Hematopoietic multipotent progenitor cell treated with erythropoietin and hydrocortisone succinate and interleukin-3 and kit ligand, for 6 days (in vitro differentiated cells): ENCODE measurements at places on chromosomes 11 and 22.

- peak; percentile 95 for DNase-seq
These were observed at the start of gene TRIM21 for GRCh38 chr11:4393209-4393857. Gene TRIM21 (minus strand): TSS chr11:4393702. CDS start chr11:4390409, 3,293 bp downstream.

GRCh38 chr11:849104-849824 is 6.6 kb downstream of the TSPAN4 start:
- no peak for DNase-seq

- no peak for DNase-seq
These were observed 49.0 kb upstream of the FGF3 start for GRCh38 chr11:69868006-69868810.

GRCh38 chr11:31060880-31061279 is 308.7 kb downstream of the DCDC1 start:
- DNase-seq = no peak

DNA sequence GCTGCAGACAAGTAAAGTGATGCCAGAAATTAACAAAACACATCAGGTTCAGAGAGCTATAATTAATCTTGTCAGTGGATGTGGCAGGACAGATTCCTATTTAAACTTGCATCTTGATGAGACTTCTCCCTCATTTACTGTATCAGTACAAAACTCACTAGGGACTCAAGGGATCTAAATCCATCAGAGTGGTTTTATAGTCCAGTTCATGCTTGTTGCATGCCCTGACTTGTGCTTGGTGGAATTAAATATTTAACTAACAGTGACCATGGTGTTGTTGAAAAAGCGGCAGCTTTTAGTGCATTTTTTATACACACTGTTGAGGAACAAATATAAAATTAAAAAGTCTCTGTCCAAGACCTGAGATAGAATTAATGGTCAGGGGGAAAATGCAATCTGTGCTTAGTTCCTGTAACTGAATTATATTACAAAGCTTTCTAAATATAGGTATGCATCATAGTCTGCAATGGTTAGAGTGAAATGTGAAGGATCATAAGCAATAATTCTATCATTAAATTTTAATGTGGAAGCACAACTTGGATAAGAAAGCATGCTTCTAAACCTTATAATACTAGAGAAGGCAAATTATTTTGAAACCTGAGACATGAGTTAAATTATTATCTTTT is 1475.5 kb upstream of the TENM4 start:
- DNase-seq = no peak

DNA sequence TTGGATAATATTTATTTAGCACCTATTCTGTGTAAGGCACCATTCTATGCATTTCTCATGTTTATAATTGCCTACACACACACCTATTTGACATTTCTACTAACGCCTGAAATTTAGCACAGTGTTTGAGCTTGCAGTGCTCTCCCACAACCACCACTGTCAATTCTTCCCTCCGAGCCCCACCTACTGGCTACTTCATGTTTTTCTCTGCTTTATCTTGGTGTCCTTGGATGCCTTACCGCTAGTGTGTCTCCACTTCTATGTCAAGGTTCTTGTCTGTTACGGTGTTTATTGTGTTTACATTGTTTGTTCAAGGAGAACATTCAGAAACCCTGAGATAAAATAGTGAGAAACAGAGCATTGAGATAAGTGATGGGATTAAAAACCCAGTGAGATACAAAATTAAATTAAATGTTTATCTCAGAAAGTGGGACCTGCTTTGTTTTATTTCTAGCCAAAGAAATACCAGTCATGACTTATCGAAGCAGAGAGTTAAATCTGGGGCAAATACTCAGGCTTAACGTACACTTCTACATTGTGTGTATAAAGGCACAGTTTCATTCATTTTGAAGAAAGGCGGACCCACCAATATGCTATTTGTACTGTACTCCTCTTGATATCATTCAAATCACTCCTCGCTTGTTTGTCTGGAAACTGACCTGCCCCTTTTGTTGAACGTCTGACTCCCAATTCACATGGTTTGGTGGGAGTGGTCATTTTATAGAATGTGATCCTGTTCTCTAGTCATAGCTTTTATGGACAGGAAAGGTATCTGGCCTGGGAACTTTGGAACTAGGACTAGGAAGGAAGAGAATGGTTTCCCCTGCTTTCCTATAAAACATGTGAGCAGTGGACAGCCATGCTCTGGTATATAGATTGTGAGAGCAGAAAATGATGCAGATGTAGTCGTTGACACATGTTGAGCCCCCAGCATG is 39.2 kb upstream of the SLC36A4 start:
- peak; percentile 65 for DNase-seq

DNA sequence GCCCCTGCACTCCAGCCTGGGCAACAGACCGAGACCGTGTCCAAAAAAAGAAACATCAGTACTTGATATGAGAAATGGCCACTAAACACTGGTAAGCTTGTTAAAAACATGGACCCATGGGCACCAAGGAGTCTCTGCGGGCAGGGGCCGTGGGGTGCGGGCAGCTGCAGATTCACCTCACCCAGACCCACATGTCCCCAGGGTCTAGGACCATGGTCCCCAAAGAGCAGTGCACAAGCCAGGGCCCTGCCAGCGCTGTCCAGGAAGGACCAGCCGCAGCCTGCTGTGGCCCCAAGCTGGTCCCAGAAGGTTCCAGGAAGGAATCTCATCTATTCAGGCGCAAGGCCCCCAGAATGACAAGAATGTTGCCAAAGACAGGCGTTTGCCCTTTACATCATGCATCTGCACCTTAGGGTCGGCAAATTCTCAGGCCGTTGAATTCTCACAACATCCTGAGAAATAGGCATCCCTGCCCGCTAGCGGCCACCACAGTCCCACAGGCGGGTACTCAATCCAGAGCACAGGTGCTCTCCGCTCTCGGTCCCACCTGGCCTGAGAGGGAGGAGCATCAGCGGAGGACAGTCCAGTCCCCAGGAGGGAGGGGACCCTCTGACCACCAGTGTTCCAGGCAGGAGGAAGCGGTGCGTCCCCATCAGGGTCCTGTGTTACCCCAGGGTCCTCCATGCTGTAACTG is 9.5 kb downstream of the YPEL1 start:
- no peak for DNase-seq

DNA sequence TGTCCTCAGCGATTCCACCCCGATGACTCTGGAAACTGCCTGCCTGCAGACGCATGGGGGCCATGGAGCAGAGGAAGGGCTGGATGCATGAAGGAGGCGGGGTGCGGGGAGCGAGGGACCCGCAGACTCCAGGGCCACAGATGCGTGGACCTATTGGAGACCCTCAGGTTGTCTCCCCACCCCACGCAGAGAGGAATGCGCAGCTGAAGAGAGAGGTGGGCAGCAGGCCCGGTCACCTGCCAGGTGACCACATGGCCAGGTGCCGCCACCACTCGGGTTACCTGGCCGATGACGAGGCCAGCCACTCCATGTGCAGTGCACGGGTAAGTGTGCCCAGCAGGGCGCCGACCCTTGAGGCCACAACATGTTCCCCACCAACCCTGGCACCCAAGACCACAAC is 371 bp downstream of the CCDC116 start:
- no peak for DNase-seq

DNA sequence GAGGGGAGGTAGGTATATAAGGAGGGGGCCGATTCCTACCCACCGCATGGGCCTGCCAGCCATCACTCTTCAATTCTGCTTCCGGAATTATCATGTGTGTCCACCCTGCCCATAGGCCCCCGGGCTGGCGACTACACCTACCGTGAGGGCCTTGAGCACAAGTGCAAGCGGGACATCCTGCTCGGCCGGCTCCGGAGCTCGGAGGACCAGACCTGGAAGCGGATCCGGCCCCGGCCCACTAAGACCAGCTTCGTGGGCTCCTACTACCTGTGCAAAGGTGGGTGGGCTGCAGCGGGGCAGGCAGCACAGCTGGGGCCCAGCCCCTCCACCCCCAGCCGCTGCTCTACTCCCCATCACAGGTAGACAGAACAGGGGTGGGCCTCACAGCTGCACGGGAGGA is 38.4 kb upstream of the TEF start:
- no peak for DNase-seq

GRCh38 chr11:33869481-33870422 is 22.1 kb downstream of the LMO2 start:
- DNase-seq = peak; percentile 77

DNA sequence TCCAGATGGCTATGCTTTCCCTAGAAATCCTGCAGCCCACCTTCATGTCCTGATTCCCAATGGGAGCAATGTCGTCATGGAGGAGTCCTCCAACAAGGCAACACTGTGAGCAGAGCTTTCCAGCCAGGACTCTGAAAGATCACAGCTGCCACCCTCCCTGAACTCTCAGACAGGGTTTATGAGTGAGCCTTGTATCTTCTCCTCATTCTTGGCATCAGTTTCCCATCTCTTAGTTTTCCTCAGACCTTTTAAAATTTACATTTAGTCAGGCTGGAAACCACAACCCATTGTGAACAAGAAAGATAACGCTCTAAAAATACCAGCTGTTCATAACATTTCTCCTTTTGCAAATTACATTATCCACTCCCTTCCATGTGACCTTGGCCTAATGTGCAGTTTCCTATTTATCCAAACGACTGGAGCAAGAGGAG is 15.6 kb upstream of the LYVE1 start:
- DNase-seq = peak; percentile 51

DNA sequence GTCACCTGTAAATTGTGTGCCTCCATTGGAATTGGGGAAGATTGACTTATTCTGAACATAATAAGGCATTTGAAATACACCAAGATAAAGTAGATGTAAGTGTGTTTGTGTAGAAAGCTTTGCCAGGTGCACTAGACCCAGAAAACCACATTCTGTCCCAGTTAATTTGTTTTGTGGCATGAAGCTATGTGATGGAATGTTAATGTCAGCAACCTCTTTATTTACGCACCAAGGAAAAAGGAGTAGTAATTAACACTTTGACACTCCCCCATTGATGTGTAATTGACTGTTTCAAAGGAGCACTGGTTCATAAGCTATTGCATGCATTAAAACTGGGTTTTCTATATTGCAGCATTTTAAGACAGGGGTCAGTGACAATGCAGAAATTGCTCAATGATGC is 14.3 kb downstream of the EIF3M start:
- no peak for DNase-seq

GRCh38 chr22:20968281-20968977 is 1.4 kb downstream of the AIFM3 start:
- peak; percentile 49 for DNase-seq

GRCh38 chr11:111472228-111472627 is 40.0 kb downstream of the BTG4 start:
- no peak for DNase-seq

GRCh38 chr11:117618302-117618981 is 178.6 kb downstream of the DSCAML1 start:
- no peak for DNase-seq

GRCh38 chr11:61293867-61294716 is 1.0 kb downstream of the VWCE start:
- peak; percentile 84 for DNase-seq

DNA sequence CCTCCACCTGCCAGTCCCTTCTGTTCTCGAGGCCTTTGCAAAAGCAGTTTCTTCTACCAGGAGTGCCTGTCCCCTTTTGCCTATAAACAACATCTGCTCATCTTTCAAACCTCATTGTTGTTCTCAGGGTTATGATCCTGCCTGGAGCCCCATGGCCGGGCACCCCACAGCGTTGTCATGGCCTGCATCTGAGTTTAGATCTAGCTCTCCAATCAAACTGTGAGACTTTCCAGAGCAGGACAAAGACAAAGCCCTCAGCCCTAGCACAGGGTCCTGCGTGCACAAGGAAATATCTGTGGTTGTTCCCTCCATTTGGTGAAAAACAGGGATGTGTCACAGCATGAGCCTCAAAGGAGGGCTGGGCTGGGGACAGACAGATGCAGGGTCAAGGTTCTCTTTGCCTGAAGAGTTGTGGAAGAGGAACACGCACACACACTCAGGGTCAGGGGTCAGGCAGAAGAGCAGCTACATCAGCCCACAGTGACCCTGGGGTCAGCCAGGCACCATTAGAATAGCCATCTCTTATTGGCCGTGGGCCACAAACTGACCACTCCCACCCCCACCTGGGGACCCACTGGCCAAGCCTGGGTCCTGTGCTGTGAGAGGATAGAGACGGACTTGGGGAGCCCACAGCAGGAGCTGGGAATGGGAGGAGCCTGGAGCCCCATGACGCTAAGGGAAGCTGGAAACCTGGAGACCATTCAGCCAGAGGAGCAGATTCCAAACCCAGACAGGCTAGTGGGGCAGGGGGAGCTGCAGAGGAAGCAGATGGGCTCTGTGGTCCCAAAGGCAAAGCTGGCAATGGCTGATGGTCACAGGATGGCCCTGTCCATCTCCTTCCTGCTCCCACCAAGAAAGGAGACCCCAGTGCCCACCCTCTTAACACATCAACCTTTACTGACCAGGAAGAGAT is 99.4 kb downstream of the PDE2A start:
- no peak for DNase-seq

DNA sequence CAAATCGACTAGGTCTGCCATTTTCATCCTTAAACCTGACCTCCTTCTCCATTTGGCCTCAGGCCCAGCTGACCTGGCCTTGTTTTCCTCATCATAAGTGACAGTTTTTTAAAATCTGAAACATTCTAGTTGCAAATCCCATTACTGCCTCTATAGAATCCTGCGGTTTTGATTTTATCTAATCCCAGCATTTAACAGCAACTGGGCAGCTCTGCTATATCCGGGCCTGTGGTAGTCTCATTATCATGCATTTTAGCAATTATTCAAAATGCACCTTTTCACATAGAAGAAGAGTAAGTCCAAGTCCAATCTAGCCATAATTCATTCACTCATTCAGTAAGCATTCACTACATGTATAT is 28.6 kb upstream of the BIRC3 start:
- no peak for DNase-seq

GRCh38 chr22:22616636-22617035 is 27.8 kb upstream of the GGTLC2 start:
- DNase-seq = no peak

DNA sequence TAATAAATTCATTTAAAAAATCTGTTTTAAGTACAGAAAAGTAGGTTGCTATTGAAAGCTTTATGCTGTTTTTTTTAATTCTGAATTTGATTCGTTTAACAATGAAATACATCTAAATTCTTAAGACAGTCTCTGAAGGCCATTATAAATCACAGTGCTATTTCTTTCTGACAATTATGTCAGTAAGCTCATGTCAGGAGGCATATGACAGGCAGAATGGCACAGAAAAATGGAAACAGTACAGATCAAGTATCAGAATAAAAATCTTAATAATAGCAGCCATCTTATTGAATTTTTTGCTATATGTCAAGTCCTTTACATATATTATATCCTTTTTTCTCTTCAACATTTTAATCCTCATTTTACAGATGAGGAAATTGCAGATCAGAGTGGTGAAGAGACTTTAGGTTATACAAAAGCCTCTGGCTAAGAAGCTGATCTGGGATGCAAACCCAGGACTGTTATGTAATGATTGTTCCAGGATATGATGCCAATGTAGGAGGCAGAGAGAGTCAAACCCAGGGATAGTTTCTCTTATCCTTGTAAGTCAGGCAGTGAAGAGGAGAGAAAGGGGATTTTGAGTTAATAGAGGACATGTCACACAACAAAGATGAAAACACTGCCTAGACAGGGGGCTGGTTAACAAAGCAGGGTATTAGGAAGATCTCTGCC is 283.1 kb upstream of the CCDC90B start:
- DNase-seq = no peak

GRCh38 chr11:104339380-104339831 is 175.5 kb upstream of the PDGFD start:
- no peak for DNase-seq
